ENCODE measurements at places on chromosomes 11 and 22.

- no peak for DNase-seq
Measured at GRCh38 chr22:36285545-36285944, 32.6 kb downstream of the APOL1 start.

- no peak for DNase-seq
Measured at GRCh38 chr11:75229466-75229865, 11.1 kb upstream of the TPBGL start.

DNA sequence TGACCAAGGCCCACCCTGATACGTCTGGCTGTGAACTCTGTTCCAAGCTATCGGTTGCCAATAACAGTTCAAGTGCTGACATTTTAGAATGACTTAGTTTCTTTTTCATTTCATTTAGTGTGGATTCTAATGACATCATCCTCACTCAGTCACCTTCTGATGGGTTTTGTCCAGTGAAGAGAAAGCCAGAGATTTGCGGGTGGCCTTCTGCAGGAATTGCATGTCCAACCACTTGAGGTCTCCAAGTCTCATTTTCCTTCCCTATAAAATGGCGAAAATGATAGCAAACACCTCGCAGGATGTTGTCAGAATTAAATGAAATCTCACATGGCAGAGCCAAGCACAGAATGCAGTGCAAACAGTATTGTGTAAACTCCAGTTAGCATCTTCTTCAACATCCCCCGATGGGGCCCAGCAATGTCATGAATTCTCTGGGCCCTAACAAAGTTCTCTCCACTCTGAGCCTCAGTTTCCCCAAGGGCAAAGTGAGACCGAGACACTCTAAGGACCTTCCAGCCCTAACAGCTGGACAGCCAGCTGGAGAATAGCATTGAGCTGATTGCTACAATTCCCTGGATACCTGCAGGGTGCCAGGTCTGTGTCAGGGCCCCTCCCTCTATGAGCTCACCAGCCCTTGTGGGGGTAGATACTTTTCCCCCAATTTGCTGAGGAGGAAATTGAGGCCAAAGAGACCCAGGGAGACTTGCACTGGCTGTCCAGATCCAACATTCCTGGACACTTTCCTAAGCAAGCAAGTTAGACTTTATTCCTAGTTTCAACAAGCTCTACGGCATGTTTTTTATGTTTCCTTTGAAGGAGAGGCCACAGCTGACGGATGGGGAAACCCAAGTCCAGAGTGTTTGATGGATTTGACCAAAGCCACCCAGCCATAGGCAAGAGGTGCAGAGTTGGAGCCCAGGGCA, 286.7 kb downstream of the MN1 start:
- no peak for DNase-seq

DNA sequence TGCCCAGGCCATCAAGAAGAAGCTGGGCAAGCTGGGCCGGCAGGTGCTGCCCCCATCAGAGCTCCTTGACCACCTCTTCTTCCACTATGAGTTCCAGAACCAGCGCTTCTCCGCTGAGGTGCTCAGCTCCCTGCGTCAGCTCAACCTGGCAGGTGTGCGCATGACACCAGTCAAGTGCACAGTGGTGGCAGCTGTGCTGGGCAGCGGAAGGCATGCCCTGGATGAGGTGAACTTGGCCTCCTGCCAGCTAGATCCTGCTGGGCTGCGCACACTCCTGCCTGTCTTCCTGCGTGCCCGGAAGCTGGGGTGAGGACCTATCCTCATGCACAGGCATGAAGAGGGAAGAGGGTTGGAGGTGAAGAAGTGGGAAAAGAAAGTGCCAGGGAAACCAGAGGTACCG, 5.3 kb upstream of the NHERF4 start:
- DNase-seq: no peak
